ENCODE measurements at places on chromosomes 13 and 19. TPM values are rescaled to one million over a fixed set of nuclear protein-coding genes. Genes with fewer than 3 reads are reported as not detected.

Gene PNMA8A
- 72.3 TPM for total RNA-seq

Gene ZNF460
- total RNA-seq, result 164 TPM

Gene FXYD3
- 20.7 TPM for total RNA-seq

Gene SLC5A5
- not detected for total RNA-seq

Gene RASIP1
- 11.4 TPM for total RNA-seq

Gene YJEFN3
- 3.2 TPM for total RNA-seq

Gene CYP4F8
- not detected for total RNA-seq

Gene GPR4
- total RNA-seq, result 0.71 TPM

Gene C19orf38
- 5.6 TPM for total RNA-seq

Gene KRTDAP
- not detected for total RNA-seq

Gene CGB2
- total RNA-seq, result not detected

Gene ZNF667
- total RNA-seq, result 19.7 TPM

Gene VN1R2
- not detected for total RNA-seq

Gene FBXO27
- total RNA-seq, result 9.3 TPM

Gene RXFP2
- total RNA-seq, result not detected

Gene HDGFL2
- 53.3 TPM for total RNA-seq
